Erythroblast (primary cell): ENCODE measurements at places on chromosomes 4 and X.

- no peak for DNase-seq
These were observed 340.9 kb downstream of the DHRSX start for GRCh38 chrX:2159861-2160260.

DNA sequence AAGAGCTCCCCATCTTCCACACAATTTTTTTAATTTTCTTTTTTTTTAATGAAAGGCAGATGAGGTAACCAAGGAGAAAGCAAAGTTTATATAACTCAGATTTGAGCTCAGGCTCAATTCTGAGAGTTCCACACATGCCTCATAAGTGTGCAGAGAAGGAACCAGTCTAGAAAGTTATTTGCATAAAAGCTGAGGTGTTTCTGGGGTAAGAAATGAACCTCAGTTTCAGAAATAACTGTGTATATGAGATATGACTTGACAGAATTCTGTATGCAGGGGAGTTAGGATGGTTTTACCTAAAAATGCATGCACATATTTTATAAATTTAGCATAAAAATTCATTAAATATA, 51.3 kb downstream of the DTHD1 start:
- DNase-seq: no peak

DNA sequence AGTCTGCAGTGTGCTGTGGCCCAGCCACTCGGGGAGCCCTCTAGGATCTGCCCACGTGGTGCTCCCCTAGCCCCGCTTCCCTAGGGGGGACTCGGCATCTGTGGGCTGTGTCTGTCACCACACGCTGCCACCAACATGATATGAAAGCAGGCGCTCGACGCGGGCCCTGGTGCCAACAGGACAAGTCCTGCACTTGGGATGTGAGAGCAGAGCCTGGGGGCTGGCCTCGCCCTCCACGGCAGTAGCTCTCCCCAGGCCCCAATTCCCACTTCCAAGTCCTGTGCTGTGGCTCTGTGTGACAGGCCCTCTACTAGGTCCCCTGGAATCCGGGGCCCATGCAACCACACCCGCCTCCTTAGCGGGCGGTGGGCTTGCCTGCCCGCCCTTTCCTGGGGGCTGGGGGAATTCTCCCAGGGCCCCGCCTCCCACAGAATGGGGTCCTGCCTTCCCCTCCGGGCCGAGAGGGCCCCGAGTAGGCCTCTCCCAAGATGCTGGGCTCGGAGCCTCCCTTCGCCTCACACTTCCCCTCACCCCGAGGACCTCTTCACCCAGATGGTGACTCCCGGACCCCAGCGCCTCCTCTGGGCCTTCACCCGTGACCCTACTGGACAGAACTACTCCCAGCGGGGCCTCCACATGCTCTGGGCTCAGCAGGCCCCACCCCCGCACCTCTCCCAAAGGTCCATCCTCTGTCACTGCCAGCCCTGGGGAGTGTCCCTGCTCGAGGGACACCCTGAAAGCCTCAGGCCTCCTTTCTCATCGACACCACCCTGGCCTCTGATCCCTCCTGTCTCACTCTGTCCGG, 11.2 kb downstream of the LRPAP1 start:
- DNase-seq: no peak

GRCh38 chr4:83335701-83336100, 1.1 kb upstream of the HPSE start:
- DNase-seq: no peak

- no peak for DNase-seq
These were observed 8.6 kb downstream of the GALNT7 start for GRCh38 chr4:173177232-173177631.

GRCh38 chr4:32574803-32575202, 1854.6 kb downstream of the PCDH7 start:
- no peak for DNase-seq

- no peak for DNase-seq
These were observed 1.3 kb upstream of the MAGEC1 start for GRCh38 chrX:141902366-141902765.

- DNase-seq: no peak
These were observed 372.1 kb downstream of the RAB28 start for GRCh38 chr4:13112030-13112429.

GRCh38 chrX:85221361-85221760, 22.2 kb downstream of the SATL1 start:
- DNase-seq: no peak
